Stimulated activated CD8-positive, alpha-beta memory T cell treated with anti-CD3 and anti-CD28 coated beads, Interleukin-15, amount 100 ng/mL, for 1 hour (primary cell): ENCODE measurements at places on chromosomes 2 and 18.

DNA sequence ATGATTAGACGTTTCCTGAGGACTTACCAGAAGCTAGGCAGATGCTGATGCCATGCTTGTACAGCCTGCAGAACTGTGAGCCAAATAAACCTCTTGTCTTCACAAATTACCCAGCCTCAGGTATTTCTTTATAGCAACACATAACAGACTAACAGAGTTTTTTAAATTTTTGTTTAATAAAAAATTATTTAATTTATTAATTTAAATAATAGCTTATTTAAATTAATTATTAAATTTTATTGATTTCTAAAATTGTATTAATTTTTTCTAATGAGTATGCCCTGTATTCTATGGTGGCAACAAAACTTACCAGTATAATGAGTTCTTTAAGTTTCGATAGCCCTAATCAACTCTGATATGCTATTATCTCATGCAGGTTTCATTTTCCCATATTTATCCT lies 259.8 kb downstream of the IKZF2 start:
- no peak for DNase-seq

DNA sequence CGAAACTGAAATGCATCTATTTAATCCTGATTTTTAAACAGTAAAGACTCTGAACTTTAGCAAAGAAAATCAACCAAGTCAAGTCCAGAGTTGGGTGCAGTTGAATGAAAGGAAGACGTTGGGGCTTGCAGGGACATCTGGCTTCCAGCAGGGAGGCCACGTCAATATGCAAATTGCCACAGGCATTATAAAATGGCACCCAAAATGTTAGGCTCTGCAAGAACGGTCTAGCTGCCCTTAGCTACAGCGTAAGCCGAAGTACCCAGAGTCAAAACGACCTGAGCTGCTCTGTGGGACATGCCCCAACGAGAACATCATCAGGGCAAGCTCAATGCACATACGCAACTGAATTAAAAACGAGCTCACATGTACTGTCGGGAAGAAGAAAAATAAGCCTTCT lies 30.7 kb downstream of the DOCK10 start:
- no peak for DNase-seq

DNA sequence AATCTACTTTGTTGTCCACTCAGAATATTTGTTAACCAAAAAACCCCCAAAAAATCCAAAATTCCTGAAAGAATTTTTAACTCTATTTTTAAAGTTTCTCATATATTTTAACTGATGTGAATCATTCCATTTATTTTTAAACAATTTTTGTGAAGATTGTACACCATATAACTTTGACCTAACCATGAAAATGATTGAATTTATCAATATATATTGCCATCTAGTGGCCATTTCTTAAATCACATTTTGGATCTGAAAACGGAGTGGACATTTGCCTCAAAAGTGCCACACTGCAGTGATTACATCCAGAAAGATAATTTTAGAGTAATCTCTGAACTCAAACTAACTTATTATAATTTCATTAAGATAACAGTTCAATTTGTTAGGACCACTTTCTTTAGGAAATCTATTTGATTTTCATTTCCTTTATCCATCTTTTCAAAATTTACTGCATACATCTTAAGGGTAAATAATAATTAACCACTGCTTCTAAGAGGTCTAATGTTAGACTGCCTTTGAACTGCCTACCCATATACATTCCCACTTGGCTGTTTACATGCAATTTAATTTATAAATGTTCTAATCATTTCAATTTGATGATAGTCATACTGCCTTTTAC lies 71.1 kb downstream of the DSC3 start:
- DNase-seq, result no peak

DNA sequence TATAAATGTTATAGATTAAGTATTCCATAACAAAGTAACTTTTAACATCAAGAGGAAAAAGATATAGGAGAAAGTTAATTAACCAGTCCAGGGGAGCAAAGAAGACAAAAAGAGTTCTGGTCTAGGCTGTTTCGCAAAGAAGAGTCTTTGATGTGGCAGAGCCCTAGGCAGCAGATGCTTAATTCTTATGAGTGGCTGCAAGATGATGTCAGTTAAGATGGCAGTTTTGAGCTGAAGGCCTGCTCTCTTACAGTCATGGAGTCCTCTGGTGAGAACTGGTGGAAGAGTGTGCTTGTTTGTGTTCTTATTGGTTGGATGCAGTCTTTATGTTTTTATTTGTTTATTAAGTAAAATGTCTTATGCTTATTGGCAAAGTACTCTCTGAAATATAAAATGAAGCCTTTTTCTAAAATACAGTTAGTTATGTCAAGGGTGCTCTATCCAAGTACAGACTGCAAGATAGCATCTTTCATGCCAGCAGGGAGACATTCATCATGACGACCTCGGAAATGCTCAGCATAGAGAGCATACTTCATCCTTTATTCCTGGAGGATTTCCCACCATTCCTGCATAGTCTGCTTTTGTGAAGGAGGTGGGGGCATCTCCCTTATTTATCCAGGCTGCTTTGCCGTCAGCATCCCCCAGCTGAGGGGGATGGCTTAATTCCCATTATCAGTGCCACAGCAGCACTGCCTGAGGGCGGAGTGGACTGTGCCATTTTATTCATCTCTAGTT lies 38.9 kb upstream of the SERPINE2 start:
- no peak for DNase-seq

DNA sequence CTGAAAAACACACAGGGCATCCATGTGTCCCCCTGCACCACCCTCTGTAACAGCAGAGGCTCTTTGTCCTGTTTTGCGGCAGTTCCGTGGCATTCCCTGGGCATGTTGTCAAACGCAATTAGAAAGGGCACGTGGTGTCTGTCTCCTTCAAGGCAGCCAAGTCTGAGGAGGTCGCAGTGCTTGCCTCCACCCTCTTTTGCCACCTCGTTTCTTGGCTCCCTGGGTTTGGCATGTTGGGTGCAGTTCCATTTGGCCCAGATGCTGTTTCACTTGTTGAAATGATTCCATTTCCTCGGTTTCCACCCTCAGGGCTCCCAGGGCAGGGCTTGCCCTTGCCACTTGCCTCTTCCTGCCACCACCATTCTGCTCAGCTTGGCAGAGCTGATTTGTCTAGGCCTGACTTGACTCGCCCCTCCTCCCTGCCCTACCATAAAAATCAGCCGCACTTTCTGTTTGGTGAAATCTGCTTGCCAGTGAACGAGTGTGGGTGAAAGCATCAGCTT lies 12.4 kb downstream of the CCL20 start:
- DNase-seq, result no peak
